ENCODE measurements at places on chromosomes 6 and 20.

DNA sequence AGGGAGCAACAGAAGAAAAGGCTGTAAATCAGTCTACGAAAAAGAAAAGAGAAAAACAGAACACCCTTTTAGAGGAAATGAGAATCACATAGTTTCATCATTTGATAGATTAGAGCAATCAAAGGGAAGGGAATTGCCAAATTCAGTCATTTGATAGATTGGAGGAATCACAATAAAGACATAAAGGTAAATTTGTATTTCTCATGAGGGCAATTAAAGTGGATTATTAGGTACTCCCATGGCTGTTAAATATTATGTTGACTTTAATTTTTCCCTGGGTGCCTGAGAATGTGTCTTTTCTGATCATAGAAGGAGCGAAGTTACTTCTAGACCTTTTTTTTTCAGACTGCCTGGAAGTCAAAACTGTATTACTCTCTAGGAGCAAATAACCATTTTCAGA lies 1145.7 kb downstream of the EPHA7 start:
- no peak for DNase-seq

DNA sequence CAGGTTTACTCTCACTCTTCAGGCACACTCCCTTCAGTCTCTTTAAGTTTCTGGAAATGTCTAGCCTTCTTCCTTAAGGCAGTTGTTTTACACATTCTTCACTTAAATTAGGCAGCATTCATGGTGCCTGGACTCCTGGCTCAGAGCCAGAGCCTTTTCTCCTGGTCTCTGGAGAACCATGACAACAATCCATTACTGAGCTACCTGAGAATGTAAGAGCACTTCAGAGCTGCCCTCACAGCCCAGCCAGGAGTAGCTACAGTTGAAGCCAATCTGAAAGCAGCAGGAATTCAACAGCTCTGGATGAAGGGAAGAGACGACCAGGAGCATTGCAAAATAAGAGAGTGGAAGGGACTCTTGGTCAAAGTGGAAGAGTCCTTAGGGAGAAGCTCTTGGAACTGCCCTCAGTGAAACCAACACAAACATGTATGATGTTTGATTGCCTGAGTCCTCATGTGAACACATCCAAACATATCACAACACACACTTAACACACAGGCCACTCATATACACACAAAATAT lies 416.8 kb upstream of the SPTLC3 start:
- no peak for DNase-seq

DNA sequence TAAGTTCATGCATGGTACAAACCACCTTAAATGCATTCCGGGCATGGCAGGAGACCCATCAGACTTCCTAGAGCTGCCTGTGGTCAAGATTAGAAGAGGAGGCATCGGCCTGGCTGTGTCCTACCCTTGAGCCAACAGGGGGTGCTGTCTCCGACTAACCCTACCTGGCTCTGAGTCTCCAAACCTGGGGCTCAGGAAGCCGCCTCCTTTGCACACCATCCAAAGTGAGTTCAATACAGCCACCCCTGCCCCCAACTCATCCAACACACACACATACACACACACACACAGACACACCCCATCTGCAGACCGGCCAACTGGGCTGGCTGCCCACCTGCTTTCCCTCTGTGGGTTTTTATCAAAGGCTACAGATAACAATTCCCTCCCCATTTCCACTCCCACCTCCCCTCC lies 77.0 kb downstream of the JPH2 start:
- DNase-seq = no peak

DNA sequence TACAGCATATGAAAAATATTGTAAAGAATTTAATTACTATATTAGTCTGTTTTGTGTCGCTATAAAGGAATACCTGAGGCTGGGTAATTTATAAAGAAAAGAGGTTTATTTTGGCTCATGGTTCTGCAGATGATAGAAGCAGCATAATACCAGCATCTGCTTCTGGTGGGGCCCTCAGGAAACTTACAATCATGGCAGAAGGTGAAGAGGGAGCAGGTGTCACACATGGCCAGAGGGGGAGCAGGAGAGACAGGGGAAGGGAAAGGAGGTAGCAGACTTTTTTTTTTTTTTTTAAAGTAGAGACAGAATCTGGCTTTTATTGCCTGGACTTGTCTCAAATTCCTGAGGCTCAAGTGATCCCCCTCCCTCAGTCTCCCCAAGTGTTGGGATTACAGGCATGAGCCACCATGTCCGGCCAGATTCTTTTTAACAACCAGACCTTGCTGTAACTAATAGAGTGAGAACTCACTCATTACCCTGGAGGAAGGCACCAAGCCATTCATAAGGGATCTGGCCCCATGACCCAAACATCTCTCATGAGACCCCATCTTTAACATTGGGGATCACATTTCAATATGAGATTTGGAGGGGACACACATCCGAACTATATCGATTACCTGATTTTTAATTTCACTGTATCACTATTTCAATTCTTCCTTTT lies 64.6 kb downstream of the MAN1A1 start:
- DNase-seq = no peak

DNA sequence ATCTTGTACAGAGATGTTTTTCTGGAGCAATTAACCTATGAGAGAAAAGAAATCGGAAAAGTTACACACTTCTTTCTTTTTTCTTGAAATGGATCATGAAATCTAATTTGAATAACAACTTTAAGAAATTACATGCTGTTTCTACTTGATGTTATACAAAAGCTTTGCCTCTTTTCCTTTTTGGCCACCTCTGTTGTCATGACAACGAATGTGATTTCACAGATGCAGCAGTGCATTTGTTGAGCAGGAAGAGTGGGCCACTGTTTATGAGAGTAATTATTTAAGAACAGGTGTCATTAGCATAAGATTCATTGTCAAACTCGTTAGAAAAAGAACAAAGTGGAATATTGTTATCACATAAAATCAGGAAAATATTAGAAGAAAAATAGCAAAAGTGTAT lies 148.3 kb upstream of the IMPG1 start:
- DNase-seq = no peak

Data from anterior cingulate cortex (tissue), 58 donors.